ENCODE measurements at places on chromosomes 16 and 17.

DNA sequence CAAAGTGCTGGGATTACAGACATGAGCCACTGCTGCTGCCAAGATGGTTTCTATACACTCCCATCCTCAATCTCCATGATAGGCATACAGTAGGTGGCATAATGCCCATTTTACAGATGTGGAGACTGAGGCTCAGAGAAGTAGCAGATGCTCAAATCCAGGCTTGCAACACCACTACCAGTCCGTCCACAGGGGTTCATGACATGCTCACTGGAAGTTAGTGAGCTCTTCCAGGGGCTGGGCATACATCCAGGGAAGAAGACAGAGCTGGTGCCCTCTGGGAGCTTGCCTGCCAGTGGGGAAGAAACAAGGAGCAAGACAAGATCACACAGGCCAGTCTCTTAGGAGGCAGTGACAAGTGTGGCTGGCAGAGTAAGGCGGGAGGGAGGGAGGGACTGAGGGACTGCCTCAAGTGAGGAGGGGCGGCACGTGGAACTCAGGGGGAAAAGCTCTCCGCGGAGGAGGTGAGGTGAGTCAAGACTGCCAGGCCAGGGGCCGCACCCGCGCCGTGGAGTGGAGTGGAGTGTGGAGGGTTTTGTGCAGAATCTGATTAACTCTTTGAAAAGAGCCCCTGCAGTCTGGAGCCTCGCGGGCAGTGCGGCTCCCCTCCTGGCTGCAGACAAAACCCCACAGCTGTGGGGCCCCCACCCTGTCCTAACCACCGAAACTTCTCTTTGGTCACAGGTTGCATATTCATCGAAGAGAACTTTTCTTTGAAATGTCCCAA, 27.9 kb downstream of the SREBF1 start:
- no peak for DNase-seq

DNA sequence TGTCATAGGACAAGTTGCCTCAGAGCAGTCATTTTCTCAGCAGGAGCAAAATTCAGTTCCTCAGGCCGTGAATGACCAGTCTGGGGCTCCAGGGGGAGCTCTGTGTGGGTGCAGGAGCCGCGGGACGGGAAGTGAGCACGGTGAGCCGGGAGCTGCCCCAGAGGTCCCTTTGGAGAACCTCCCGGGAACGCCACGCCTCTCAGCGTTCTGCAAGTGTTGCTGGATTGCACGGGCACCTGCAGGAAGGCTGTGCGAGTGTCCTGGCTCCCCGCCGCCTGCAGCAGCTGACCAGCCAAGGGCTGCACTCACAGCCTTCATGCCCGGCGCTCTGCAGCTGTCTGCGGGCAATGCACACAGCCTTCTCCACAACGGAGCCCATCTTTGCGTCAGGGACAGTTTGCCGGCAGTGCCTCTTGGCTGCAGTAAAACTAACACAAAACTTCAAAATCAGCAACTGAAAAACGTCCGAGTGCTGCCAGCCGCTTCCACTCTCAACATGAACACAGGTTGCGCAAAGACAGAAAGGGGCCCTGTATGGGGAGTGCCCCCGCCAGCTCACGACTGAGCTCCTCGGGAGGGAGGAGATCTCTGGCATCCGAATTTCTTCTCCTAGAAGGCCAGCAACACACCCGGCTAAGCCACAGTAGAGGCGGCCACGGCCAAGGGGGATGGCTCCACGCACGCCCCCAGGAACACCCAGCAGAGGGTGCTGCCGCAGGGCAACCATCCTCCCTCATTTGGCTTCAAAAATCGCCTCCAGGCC, 16.0 kb downstream of the NDUFAF8 start:
- DNase-seq: no peak

DNA sequence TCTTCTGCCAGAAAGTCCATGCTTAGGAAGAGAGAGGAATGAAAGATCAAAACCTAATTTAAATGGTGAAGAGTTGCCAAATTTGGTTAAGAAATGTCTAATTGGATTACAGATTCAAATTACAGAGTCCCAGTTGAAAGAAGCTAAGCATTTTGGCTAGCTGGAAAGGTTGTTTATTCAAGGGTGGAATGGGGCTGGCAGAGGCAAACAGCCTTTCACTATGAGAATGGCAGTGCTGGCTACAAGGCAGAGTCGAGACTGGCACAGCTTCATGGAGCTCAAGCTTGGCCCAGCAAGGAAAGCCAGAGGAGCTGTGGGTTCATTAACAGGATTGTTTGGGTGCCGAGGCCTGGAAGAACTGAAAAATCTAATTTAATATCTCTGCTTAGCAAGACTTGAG, 13.6 kb downstream of the MAP3K3 start:
- DNase-seq: no peak

GRCh38 chr16:31471875-31472708, at the start of gene TGFB1I1:
Gene TGFB1I1 (plus strand): TSS chr16:31472152. CDS start chr16:31472189, 37 bp downstream.
- no peak for DNase-seq

DNA sequence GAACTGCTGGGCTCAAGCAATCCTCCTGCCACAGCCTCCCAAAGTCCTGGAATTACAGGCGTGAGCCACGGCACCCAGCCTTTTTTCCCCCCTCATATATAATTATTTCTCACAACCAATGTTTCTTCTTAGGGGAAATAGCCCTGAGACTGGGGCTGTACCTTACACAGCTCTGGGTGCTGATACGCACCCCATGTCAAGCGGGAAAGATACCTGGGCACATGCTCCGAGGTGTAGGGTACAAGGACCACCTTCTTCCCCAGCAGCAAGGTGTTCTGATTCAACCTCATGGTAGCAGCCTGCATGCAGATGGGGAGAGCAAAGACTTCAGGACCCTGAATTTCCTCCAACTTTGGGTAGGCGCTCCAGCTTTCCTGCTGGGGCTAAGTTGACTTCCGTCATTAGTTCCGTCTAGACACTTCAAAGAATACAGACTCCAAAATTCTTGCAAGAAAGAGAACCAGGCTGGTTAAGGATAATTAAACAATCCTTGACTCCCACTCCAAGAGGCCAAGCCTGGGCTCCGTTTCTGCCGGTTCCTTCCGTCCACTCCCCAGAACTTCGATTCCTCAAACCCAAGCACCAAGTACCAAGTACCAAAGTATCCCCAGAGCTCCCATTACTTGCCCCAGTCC, 619 bp downstream of the NAT9 start:
- DNase-seq: no peak

DNA sequence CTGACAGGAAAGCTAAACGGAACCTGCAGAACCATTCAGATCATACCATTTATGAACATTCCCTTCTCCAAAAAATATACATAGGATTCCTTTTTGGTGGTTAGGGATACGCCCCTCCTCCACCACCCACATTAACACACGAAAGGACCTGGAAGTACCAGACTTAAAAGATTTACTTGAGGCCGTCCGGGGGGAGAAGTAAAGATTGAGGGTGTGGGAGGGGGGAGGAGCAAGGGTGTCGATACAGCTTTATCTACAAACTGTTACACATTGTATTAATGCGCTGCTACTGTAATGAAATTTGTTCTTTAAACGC, 537 bp downstream of the PALB2 start:
- DNase-seq: no peak

GRCh38 chr16:77359065-77359502, 75.8 kb downstream of the ADAMTS18 start:
- DNase-seq: no peak

DNA sequence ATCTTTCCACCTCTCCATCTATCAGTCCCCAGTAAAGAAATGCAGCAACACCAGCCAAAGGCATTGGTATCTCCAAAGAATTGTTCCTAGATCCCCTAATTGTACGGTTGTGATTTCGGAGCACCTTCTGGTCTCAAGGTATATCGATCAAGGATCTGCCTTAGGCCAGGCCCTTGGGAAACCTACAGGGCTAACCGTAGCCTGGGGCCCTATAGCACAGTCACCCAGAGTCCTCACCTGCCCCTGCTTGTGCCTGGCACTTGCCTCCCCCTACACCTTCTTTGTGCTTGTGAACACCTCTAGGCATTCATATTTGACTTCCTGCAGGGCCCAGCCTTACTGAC, 16.8 kb upstream of the AURKB start:
- DNase-seq: no peak
